ENCODE measurements at places on chromosomes 1 and 21.

DNA sequence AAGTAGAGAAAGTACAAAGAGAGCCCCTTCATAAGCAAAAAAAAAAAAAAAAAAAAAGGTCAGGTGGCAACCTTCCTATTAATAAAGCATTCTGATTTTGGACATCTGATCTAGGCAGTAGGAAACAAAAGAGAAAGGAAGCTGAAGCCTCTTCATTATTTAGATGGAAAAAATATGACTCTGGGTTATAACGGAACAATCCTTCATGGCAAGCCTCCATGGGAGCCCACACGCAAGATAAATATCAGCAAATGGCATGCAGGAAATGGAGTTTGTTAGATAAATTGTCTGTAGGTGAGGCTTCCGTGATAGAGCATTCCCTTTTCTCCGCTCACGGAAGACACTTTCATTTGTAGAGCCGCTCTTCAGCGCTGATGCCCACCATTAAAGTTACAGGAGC, 381.0 kb downstream of the TTLL7 start:
- no peak for DNase-seq

- DNase-seq = peak; percentile 29
These were observed 112.3 kb upstream of the TRABD2B start for GRCh38 chr1:48109390-48110013.

DNA sequence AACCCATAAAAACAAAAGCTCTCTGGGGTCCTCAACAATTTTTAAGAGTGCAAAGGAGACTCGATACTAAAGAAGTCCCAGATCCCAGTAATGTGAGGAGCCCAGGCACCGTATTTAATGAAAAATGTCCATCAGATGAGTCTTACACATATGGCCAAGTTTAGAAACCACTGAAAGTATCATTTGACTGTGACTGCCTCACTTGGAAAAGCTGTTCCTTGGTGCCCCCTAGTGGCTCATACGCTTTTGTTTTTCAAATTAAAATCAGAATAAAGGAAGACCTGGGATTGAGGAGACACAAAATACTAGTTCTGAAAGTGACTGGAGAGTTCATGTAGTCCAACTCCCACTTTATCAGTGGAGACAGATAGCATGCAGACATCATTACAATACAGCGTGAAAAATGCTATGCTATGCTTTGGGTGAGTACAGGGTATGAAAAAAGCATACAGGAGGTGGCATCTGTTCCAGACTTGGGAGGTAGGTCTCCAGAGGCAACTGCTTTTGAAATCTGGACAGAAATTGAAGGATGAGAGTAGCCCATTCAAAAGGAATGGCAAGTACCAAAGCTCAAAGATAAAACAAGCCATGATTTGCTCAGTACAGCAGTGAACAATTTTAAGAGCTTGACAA, 33.8 kb downstream of the GDAP2 start:
- DNase-seq = peak; percentile 47

GRCh38 chr1:167790117-167790516, 68.3 kb downstream of the MPZL1 start:
- no peak for DNase-seq

- peak; percentile 36 for DNase-seq
These were observed 27.5 kb downstream of the SLC2A1 start for GRCh38 chr1:42931108-42931539.

DNA sequence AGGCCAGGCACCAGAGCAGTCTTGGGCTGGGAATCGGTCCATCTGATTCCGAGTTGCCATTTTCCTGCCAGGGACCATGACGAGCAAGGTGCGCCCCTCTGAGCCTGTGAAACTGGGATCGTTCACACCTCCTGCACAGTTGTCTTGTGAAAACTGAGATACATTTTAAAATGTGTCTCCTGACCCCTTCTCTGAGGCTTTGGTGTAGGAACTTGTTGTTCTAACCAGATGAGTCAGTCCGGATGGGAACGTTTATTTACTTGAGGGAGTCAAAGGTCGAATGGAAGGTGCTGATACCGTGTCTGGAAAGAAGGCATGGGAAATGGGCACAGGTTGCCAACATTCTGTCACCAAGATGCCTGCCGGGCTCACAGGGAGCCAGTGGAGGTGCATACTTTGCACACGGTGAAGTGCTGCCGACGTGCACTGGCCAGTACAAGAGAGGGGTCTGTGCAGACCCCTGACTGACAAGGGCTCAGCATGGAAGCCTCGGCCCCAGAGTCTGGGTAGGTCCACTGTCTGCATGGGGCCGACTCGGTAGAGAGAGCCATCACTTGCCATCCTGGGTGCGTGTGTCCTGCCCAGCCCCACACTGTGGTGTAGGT, 7.4 kb upstream of the KCNN3 start:
- no peak for DNase-seq

DNA sequence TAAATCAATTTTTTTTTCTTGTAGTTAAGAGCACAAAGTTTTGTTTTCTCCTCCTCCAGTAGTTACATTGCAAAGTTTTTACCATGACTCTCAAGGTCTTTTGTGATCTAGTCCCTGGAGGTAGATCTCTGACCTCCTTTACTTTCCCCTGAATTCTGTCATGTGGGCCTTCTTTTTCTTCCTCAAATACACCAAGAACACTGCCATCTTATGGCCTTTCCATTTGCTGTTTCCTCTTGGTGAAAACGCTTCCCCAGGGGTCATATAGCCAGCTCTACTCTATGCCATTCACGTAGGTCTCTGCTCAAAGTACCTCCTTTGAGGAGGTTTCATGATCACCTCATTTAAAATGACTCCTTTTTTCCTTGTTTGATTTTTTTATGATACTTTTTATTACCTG, 2.7 kb downstream of the DDX20 start:
- no peak for DNase-seq

GRCh38 chr1:172642970-172643369, 15.9 kb upstream of the FASLG start:
- no peak for DNase-seq

DNA sequence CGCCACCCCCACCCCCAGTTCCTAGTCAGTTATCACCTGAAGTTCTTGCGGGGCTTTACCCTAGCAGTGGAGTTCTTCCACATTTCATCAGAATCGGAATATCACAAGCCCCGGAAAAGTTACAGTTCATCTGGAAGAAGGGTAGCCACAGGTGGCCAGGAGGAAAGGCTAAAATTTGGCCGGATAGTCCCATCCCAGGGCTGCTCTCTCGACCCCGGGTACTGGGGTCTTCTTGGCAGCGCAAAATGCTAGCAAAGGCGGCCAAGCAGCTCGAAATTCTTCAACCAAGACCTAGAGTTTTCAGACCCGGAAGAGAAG, 7.9 kb downstream of the HLX start:
- DNase-seq = no peak

GRCh38 chr1:38085666-38086330, 39.2 kb upstream of the POU3F1 start:
- no peak for DNase-seq

GRCh38 chr1:153616144-153616916, at the start of gene S100A14:
TSS of gene S100A14 (minus strand) at chr1:153616325. CDS start at chr1:153615858, 467 bp downstream.
- no peak for DNase-seq

DNA sequence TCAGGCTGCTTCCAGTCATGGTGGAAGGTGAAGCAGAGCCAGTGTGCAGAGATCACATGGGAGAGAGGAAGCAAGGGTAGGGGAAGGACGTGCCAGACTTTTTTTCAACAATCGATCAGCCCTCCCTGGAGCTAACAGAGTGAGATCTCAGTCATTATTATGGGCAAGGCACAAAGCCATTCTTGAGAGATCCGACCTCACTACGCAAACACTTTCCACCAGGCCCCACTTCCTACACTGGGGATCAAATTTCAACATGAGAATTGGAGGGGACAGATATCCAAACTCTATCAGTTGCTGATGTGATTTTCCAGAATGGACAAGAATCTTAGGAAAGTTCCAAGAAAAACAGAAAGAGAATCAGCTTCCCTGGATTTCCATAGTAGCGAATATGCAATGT, 60.5 kb downstream of the BACE2 start:
- no peak for DNase-seq

DNA sequence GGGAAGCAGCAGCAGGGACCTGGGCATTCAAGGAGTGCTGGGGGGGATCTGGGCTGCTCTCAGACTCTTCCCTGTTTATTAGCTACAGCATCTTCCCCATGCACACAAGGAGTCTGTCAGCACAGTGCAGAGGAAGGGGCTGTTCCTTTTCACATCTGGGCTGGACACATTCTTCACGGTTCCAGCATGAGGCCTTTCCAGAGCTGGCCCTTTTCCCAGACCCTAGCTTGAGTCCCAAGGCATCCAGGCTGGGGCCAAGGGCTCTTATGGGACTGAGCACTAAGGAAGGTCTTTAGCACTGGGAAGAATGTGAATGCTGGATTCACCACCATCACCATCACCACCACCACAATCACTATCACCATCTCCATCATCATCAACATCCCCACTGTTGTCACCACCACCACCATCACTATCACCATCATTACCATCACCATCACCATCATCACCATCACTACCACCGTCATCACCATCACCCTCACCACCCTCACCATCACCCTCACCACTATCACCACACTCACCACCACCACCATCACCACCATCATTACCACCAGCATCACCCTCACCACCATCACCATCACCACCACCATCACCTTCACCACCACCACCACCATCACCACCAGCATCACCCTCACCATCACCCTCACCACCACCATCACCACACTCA, 28.4 kb downstream of the PARK7 start:
- DNase-seq = no peak

DNA sequence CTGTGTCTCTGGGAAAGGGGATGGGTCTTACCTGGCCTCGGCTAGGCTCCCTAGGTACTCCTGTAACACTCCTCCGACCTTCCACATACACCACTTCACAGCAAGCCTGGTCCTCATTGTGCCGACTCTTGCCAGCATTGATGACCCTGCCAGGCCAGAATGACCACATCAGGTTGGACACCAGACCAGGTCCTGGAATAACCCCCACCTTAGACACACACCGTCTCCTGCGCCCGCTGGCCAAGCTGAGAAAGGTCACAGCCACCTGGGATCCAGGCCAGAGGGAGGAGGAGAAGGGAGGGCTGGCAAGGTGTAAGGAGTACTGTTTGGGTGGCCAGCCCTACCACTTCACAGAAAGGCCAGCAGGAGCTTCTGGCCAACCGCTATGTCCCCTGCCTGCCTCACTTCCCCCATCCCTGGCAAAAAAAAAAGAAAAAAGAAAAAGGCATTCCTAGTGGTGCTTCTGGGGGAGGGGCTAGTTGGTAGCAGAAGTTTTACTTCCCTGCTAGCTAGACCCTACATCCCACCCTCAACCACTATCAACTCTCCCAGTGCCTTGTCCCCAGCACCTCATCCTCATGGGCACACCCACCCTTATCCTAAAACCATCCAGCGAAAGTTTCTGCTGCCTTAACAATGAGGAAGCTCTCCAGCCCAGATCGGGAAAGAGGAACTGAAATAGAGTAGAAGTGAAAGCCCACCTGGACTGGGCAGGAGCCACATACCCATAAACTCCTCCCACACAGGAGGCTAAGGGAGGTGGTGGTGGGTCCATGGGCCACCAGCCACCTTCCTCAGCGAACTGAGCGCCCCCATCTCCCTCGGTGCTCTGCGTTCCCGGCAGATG, 1.4 kb downstream of the PPM1J start:
- no peak for DNase-seq

DNA sequence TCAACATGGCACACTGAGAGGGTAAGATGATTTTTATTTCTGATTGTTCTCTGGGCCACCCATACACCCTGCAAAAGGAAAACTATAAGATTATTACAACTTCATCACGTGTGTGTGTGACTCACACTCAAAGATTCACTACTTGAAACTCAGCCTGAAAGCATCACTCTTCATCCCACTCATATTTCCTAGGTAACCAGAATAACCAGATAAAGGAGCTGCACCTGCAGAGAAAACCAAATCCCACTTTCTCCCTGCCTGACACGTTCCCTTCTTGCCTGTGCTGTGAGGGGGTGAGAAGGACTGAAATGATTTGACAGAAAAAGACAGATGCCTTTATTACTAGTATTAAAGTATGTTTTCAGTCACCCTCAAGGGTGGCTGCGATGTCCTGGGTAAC, 131.6 kb downstream of the TGFBR3 start:
- DNase-seq = no peak

GRCh38 chr1:232943679-232944252, 6.6 kb upstream of the NTPCR start:
- no peak for DNase-seq

GRCh38 chr1:97677702-97678101, 243.1 kb downstream of the DPYD start:
- no peak for DNase-seq

GRCh38 chr1:24373044-24373443, 40.5 kb downstream of the STPG1 start:
- no peak for DNase-seq

DNA sequence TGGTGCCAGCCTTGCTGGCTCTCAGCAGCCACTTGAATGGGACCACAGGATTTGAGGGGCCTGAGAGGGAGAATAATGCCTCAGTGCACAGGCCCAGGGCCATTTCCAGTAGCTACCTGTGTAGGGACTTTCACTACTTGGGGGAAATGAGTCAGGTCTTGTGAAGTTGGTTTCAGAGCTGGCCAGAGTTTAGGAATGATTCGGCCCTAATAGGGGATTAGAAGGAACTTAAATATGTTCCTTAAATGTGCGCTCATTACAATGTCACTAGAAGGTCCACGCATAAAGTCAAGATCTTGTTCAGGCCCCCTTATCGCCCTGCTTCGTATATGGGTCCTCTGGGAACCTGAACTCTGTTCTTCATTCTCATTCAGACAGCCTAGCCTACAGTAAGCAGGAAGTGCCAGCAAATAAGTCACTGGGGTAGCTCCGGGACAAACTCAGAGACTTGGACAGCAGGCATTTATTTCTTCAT, 5.6 kb upstream of the AKR1A1 start:
- no peak for DNase-seq

GRCh38 chr1:2375246-2375922, 16.0 kb downstream of the MORN1 start:
- no peak for DNase-seq

GRCh38 chr1:162040657-162041056, 17.0 kb upstream of the OLFML2B start:
- DNase-seq = no peak

DNA sequence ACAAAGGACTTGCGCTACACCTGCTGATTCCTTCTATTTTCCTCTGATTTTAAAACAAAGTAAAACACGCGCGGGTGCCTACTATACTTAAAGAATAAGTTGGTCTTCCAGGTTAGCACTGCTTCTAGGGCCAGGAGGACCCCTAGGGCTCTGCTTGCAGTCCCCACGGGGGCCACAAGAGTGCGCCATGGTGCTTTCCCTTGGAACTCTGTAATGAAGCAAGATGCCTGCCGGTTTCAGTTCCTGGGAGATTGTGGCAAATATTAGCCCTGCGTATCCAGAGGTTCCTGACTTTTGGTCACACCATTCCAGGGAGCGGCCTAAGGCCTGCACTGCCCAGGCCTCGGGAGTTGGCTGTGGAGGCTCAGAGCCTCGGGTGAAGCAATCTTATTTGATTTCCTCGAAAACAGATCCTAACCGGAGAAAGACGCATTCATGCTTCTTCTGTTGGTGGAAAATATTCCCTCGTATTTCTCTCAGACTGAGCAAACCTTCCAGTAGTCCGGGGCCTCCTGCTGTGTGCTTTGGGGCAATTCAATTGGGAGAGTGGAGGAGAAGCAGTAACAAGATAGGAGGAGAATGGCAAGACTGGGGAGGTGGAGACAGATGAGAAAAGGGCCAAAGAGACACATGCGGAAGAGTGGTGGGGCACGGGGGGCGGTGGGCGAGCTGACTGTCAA, 25.3 kb downstream of the ADAM30 start:
- peak; percentile 45 for DNase-seq

Data from naive thymus-derived CD4-positive, alpha-beta T cell (primary cell).